H4 (cell line): ENCODE measurements at places on chromosomes 1 and 21. TPM values are rescaled to one million over a fixed set of nuclear protein-coding genes. Genes with fewer than 3 reads are reported as not detected.

DNA sequence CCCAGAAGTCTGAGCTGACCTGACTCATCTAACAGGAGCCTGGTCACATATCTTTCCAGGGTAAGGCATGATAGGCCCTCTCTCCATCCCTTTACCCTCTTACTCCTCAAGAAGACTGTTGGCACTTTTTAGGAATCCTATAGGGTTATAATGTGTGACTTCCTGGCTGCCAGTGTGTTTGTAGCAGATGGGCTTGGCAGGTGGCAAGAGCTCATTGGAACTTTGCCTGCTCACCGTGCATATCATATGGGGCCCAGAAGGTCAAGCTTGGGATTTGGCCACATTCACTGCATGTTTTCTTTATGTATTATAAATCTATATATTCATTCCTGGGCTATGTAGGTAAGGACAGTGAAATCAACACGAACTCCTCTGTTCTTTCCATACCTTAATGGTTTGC lies 5.2 kb downstream of the KAZN start:
- DNase-seq, result no peak

The ZNF697 gene
- 5.3 and 6.2 TPM in 2 replicates for total RNA-seq

The ECM1 gene
- 27.5 and 28.6 TPM in 2 replicates for total RNA-seq

GRCh38 chr1:13737398-13737797 lies 37.4 kb downstream of the PRDM2 start:
- no peak for DNase-seq

GRCh38 chr1:109864930-109865612 lies 45.6 kb upstream of the CSF1 start:
- DNase-seq, result no peak

DNA sequence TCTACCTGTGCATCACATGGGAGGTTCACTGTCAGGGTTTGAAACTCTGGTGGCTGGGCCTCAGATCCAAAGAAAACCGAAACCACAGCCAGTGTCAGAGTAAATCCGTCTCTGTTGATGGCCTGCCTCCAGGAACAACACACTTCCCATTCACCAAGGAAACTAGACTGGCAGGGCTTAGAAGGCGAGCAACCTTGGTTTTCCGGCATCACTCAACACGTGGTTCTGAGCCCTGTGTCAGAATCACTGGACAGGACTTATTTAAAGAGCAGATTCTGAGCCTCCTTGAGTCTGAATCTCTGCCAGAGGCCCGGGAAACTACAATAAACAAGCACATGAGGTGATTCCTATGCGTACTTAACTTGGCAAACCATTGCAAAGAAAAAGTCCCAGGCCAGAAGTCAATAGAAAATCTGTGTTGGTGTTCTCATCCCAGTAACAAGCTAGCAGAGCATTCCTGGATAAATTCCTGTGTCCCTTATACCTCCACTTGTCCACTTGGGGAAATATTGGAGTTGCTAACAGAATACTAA lies 70.0 kb downstream of the KCTD3 start:
- DNase-seq, result peak; percentile 56

GRCh38 chr1:46517932-46518498 lies 28.4 kb downstream of the DMBX1 start:
- no peak for DNase-seq

- no peak for DNase-seq
These were observed 355.6 kb downstream of the SIPA1L2 start for GRCh38 chr1:232274236-232274855.
